Stimulated activated CD8-positive, alpha-beta memory T cell treated with anti-CD3 and anti-CD28 coated beads, Interleukin-15, amount 100 ng/mL, for 4 hours (primary cell): ENCODE measurements at places on chromosomes 4 and X.

DNA sequence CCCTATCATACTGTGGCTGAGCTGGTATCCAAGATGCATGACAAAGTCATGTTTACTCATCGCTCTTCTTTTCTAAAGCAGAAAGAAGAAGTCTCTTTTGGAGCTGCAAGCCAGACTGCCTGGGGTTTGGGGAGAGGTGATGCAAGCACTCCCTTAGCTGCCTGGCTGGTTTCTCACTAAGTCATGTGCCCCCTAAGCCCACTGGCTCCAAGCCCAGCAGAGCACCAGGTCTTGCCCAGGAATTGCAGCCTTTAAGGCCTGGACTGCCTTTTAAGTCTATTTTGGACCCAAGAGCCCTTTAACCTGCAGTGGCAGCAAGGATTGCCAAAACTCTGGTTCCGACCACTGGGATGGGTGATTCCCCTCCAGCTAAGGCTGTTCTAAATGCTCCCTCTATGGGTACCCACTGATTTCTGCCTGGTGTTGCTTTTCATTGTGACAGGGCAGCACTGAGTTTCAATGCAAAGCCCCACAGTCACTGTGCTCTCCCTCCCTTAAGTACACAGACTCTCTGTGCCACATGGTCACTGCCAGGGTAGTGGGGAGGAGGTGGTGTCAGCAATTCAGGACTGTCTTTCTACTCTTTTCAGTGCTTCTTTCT, 548.6 kb downstream of the TLL1 start:
- DNase-seq = no peak

GRCh38 chr4:3475041-3475712, 12.1 kb downstream of the DOK7 start:
- no peak for DNase-seq

DNA sequence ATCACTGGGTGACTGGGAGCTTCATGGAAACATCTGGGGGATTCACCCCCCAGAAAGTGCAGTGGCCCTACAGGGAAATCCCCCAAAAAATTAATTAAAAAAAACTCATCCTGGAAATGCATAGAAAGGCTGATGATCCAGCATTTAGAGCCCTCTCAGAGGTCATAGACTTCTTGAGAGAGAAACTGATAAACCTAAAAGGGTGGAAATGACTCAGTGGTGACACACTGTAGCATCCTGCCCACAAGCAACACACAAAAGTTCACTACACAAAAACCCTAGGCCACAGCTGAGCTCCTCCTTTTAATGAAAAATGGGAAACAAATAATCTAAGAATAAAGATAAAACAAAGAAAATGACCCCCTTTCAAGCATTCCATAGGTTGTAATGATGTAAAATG, 911.5 kb downstream of the GLUD2 start:
- no peak for DNase-seq

DNA sequence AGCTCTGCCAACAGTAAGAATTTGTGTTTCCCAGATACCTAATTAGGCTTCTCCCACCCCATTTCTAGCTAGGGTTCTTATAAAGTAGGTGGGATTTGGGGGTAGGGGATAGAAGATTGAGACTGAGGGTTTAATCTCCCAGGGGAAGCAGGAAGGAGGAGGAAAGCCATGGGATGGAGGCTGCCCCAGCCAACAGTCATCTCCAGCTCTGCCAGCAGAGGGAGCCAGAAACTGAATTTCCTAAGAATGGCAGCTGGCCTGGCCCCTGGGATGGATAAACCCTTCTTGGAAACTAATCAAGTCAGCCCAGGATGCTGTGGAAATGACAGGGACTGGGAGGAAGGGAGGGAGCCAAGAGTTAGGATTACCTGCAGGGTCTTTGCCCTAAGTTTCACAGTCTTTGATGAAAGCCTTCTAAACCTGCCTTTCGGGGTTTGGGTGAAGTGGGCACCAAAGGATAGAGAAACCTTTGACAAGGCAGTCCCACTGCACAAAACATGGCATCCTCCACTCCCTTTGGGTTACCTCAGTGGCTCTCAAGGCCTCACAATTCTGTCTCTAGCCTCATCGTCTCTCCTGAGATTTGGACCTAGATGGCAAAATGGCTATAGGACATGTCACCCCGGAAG, 6.7 kb upstream of the ERCC6L start:
- no peak for DNase-seq

DNA sequence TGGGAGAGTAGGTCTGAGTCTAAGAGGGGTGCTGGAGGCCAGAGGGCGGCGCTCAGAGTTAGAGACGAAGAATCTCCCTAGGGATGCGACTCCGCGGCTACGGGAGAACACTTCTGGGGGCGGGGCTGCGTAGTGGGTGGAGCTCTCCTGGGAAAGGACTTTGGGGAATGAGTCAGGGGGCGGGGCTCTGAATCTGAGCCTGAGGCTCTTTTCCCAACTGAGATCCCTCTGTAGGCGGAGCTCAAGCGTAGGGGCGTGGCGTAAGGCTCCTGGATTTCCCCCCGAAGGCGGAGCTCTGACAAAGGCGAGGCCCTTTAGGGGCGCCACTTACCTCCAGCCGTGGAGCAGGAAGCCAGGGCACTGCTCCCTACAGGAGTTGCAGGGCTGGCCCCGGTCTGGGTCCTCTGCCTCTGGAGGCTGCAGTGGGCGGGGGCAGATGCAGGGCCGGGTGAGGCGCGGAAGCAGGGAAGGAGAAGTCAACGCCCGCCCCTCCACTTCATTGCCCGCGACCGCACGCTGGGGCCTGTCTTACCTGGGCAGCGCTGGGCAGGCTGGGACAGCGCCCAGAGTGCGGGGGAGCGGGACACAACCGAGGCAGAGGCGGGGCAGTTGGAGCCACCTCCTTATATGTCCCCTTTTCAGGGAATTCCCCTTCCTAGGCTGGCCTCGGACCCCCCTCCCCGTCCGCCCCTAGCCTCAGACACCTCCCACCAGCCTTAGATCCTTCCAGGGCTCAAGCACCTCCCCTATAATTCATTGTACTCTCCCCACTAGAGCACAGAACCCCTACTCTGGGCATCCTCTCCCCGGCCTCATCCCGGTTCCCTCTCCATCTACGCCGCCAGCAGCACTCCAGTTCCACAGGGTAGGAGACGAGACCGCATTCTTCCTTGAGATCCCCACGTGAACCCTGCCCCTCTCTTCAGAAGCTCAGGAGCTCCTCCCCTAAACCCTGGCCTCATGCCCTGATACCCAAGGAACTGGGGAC, 1.6 kb downstream of the PRICKLE3 start:
- no peak for DNase-seq

DNA sequence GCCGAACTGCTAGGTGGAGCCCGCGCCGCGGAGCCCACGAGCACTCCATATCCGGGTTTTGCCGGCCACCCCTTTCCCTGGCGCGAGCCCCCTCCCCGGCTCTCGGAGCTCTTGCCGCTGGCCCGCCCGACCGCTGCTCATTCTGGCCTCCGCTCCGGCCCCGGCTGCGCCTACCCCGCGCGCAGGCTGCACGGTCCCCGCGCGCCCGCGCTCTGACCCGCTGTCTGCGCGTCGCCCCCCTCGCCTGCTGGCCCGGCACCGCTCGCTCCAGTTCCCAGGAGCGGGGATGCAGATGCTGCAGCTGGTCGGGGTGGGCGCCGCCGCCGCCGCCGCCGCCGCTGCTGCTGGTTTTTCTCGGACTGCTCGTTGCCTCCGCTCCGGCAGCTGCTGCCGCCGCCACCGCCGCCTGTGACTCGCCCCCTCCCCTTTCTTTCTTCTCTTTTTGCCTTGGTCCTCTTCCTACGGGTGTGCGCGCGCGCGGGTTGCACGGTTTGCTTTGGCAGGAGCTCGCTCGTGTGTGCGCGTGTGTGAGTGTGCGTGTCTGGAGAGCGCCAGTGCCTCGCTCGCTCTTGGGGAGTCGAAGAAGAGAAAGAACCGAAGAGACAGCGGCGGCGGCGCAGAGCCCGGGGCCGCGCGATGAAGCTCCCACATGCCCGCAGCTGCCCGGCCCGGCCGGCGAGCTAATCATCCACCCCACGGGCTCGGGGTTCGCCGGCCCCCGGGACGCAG, at the start of gene ADGRL3:
Gene ADGRL3, plus strand, starts transcription at position 140 of the 729 bp plus-strand sequence.
- DNase-seq = no peak

GRCh38 chr4:85672959-85673358, 198.0 kb downstream of the ARHGAP24 start:
- DNase-seq = no peak

GRCh38 chr4:110640576-110640975, 17.7 kb upstream of the PITX2 start:
- DNase-seq = no peak

- no peak for DNase-seq
These were observed 711 bp downstream of the PNMA6E start for GRCh38 chrX:153400146-153401132.
